Stimulated activated CD8-positive, alpha-beta memory T cell treated with anti-CD3 and anti-CD28 coated beads, Interleukin-7, amount 100 ng/mL, for 48 hours (primary cell): ENCODE measurements at places on chromosomes 4 and X.

GRCh38 chr4:80446248-80446647, 110.7 kb downstream of the CFAP299 start:
- DNase-seq, result no peak

DNA sequence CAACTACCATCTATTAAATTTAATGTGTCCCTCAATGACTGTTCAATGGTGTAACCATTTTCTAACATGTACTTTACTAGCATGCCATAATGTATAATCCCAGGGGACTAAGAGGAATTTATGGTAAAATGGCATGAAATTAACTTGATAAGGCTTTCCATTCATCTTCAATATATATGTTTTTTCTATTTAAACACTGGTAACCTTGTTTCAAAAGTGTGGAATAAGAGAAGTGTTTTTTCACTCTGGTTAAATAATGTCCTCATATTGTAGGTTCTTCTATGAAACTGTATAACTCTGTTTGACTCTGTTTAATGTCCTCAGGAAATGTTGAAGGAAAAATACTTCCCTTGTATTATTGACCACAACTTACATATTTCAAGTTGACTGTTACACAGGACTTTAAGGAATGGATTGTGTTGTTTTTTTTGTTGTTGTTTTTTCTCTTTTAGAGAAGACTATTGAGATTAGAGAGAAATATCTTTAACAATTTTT, 113.8 kb upstream of the ARSJ start:
- DNase-seq, result no peak

DNA sequence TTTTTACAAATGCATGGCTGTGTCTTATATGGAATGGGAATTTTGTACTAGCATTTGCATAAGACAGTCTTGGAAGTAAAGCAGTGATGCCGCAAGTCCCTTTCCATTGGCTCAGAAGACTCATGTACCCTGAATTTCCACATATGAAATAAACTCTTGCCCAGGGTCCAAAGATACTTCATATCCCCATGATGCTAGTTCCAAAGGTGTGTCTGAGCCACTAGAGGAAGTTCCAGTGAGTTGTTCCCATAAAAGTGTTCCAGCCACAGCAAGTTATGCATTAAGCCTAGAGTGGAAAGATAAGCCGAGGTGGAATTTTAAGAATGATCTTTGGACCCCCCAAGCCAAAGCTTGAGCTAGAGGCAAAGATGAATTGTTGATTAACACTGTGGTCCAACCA, 9.3 kb upstream of the CEP135 start:
- no peak for DNase-seq

GRCh38 chr4:180449395-180449956, 1793.7 kb upstream of the TENM3 start:
- DNase-seq, result no peak

DNA sequence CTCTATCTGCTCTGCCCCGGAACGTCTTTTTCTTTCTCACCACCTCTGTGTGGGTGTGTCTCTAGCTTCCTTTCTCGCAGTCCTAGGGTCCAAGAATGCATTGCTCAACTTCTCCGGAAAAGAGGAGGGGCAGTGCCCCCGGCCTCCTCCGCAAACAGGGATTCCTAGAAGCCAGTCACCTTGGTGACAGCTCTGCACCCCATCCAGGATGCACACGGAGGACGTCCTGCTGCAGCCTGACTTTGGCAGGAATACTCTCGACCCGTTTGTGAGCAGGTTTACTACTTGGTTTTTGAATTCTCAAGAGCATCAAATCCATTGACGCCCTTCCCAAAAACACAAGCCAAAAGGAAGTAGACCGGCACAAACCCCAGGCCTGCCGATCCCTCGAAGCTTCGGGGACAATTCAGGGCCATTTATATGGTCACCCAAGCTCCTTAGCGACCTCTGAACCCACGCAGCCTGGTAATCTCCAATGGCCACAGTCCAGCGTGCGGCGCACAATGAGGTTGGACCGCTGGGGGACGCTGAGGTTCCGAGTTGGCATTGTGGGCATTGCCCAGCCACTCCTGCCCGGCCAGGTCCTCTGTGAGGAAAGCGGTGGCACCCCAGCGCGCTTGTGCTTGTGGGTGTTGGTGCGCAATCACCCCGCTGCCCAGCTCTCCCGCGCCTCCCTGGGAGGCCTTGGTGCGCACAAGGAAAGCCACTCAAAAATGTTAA, 9.8 kb downstream of the NKX3-2 start:
- DNase-seq, result no peak

DNA sequence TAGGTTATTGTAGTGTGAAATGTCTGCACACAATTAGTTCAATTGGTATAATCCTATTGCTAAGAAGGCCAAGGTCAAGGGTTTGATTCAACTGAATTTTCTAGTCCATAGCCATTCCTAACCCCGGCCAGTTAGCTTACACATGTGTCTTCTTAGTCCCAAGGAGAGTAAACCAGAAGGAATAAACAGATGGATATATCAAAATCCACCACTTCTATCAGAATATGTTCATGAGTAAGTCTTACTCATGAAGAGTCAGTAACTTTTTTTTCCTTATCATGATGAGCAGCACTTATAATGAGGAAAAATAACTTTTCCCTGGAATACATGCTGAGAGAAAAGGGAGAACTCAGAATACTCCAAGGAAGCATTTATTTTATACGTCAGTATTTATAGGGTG, 9.5 kb downstream of the HHIP start:
- no peak for DNase-seq

GRCh38 chr4:165199722-165200121, 7.6 kb upstream of the KLHL2 start:
- DNase-seq, result no peak

- DNase-seq, result no peak
Observed at GRCh38 chr4:145503486-145504072, 21.9 kb downstream of the SMAD1 start.

- DNase-seq, result no peak
Observed at GRCh38 chr4:71614621-71615020, 169.3 kb downstream of the GC start.
